ENCODE measurements at places on chromosomes 2 and 18. TPM values are rescaled to one million over a fixed set of nuclear protein-coding genes. Genes with fewer than 3 reads are reported as not detected.

Gene TDRD15
- total RNA-seq, result 11.3 TPM

Gene FOXD4L1
- total RNA-seq, result 0.55 TPM

Gene TRIB2
- total RNA-seq, result 190 TPM

Gene CCDC68
- total RNA-seq, result 54.1 TPM

Gene SCYGR4
- not detected for total RNA-seq

Gene GKN2
- not detected for total RNA-seq

GRCh38 chr18:13893418-13893760 is 21.9 kb downstream of the MC2R start:
- no peaks in the 10 kb centered on the region for H3K27me3 ChIP-seq
- no peak overlapping the region for H3K4me3 ChIP-seq
- no peak for DNase-seq

DNA sequence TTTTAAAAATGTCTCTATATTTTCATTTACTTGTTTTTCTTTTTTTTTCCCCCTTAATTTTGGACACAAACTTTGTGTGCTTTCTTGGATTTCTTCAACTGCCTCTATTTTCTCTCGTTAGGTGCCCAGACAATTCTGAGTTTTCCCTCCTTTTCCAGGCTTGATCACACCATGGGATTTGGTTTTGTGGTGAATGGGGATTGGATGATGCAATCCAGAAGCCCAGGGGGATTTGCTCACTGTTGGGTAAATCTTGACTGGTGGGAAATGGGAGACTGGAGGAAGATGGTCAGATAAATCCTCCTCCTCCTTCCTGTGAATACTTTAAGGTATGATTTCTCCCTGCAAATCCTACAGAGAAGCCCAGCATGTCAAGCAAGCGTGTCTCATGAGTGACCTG is 19.5 kb upstream of the PAX8 start:
- H3K36me3 ChIP-seq, result no peaks in the 10 kb centered on the region
- no peak overlapping the region for H3K4me3 ChIP-seq
- no peak overlapping the region for H3K27ac ChIP-seq

- H3K4me1 ChIP-seq, result peaks cover 10% of the 10 kb centered on the region
- no peak overlapping the region for H3K4me3 ChIP-seq
- H3K36me3 ChIP-seq, result no peaks in the 10 kb centered on the region
- peak; percentile 77 for DNase-seq
- no peaks in the 10 kb centered on the region for H3K27me3 ChIP-seq
- H3K27ac ChIP-seq, result no peak overlapping the region
These were observed 202.2 kb downstream of the TCF4 start for GRCh38 chr18:55385770-55386169.

- no peaks in the 10 kb centered on the region for H3K4me1 ChIP-seq
- no peaks in the 10 kb centered on the region for H3K27me3 ChIP-seq
- H3K36me3 ChIP-seq, result no peaks in the 10 kb centered on the region
- no peak for DNase-seq
These were observed 36.7 kb downstream of the RND3 start for GRCh38 chr2:150450765-150451164.

- H3K27me3 ChIP-seq, result no peaks in the 10 kb centered on the region
- peak; percentile 51 for DNase-seq
- peaks cover under 1% of the 10 kb centered on the region for H3K4me1 ChIP-seq
- H3K4me3 ChIP-seq, result no peak overlapping the region
- H3K27ac ChIP-seq, result no peak overlapping the region
These were observed 60.9 kb downstream of the EDAR start for GRCh38 chr2:108927936-108928659.

DNA sequence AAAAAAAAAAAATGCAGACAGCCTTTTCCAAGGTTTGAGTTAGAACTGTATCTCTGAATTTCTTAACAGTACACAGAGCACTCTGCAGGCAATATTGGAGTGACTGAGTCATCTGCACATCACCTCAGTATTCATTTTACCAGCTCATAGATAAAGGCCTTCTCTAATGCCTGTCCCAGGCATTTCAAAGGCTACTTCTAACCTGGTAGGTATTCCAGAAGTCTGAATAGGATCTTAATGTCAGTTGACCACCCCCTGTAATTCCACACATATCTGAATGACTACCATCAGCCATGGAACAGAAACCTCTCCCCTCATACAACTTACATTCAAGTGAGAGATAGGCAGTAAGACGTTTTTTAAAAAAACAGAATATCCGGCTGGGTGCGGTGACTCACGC is 9.0 kb downstream of the METTL21A start:
- no peaks in the 10 kb centered on the region for H3K27me3 ChIP-seq
- DNase-seq, result no peak
- H3K27ac ChIP-seq, result no peak overlapping the region
- H3K4me3 ChIP-seq, result no peak overlapping the region
- H3K4me1 ChIP-seq, result no peaks in the 10 kb centered on the region
- no peaks in the 10 kb centered on the region for H3K36me3 ChIP-seq

- peak; percentile 8 for DNase-seq
- no peaks in the 10 kb centered on the region for H3K36me3 ChIP-seq
- H3K27ac ChIP-seq, result no peak overlapping the region
- peaks cover 5% of the 10 kb centered on the region for H3K4me1 ChIP-seq
These were observed 123.8 kb downstream of the MBP start for GRCh38 chr18:77008576-77009315.

- H3K27ac ChIP-seq, result no peak overlapping the region
- H3K27me3 ChIP-seq, result no peaks in the 10 kb centered on the region
- no peaks in the 10 kb centered on the region for H3K4me1 ChIP-seq
- no peak overlapping the region for H3K4me3 ChIP-seq
These were observed 133.7 kb upstream of the HNRNPA3 start for GRCh38 chr2:177078855-177079254.

- no peaks in the 10 kb centered on the region for H3K36me3 ChIP-seq
- no peak overlapping the region for H3K4me3 ChIP-seq
- no peak overlapping the region for H3K27ac ChIP-seq
- peaks cover 54% of the 10 kb centered on the region for H3K4me1 ChIP-seq
- H3K27me3 ChIP-seq, result no peaks in the 10 kb centered on the region
These were observed 121.6 kb downstream of the ZFP36L2 start for GRCh38 chr2:43104763-43105162.

- no peaks in the 10 kb centered on the region for H3K36me3 ChIP-seq
- no peaks in the 10 kb centered on the region for H3K27me3 ChIP-seq
- no peak overlapping the region for H3K27ac ChIP-seq
- peak; percentile 13 for DNase-seq
These were observed 11.8 kb upstream of the GNLY start for GRCh38 chr2:85682378-85682777.

All from testis (tissue), 5 donors.